ENCODE measurements at places on chromosomes 13 and 19. TPM values are rescaled to one million over a fixed set of nuclear protein-coding genes. Genes with fewer than 3 reads are reported as not detected.

- DNase-seq = peak; percentile 83
These were observed 42.6 kb downstream of the ZNF627 start for GRCh38 chr19:11639602-11640471.

GRCh38 chr19:13530720-13531119 is 24.4 kb upstream of the CACNA1A start:
- no peak for DNase-seq

DNA sequence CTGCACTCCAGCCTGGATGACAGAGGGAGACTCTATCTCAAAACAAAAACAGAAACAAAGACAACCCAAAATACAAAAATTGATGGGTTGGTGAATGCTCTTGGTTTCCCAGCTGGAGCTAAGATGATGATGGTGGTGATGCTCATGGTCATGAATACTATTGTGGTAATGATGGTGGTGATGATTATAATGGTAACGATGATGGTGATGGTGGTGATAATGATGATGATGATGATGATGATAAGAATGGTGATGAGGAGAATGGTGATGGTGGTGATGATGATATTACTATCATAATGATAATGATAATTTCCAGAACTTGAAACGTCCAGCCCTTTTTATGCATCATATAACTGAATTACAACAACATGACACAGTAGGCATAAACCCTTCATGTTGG is 40.1 kb downstream of the VAV1 start:
- no peak for DNase-seq

DNA sequence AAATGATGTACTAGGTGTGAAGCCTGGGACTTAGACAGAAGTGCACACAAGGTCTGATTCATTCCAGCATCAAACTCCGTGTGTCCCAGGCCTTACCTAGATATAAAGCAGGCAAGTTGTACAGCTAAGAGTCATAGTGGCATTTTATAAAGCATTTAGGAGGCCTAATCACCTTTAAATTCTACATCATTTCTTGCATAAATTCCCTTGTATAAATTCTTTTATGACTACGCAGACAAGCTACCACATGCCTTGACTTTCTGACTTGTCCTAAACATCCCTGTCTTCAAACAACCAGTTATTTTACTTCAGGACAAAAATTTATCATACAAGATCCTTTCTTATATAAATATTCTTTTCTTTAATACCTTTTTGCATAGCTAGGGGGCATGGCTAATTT is 22.5 kb downstream of the TMEM255B start:
- DNase-seq = no peak

GRCh38 chr19:14786421-14786851 is 8.1 kb upstream of the ADGRE2 start:
- no peak for DNase-seq

DNA sequence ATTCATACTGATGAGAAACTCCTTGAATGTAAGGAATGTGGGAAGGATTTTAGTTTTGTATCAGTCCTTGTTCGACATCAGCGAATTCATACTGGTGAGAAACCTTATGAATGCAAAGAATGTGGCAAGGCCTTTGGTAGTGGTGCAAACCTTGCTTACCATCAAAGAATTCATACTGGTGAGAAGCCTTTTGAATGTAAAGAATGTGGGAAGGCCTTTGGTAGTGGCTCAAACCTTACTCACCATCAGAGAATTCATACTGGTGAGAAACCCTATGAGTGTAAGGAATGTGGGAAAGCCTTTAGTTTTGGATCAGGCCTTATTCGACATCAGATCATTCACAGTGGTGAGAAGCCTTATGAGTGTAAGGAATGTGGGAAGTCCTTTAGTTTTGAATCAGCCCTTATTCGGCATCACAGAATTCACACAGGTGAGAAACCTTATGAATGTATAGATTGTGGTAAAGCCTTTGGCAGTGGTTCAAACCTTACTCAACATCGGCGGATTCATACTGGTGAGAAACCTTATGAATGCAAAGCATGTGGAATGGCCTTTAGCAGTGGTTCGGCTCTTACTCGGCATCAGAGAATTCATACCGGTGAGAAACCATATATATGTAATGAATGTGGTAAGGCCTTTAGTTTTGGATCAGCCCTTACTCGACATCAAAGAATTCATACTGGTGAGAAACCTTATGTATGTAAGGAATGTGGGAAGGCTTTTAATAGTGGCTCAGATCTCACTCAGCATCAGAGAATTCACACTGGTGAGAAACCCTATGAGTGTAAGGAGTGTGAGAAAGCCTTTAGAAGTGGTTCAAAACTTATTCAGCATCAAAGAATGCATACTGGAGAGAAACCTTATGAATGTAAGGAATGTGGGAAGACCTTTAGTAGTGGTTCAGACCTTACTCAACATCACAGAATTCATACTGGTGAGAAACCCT is 26.6 kb downstream of the ZNF345 start:
- no peak for DNase-seq

- DNase-seq = no peak
These were observed 9.5 kb upstream of the AMER2 start for GRCh38 chr13:25181597-25181996.

DNA sequence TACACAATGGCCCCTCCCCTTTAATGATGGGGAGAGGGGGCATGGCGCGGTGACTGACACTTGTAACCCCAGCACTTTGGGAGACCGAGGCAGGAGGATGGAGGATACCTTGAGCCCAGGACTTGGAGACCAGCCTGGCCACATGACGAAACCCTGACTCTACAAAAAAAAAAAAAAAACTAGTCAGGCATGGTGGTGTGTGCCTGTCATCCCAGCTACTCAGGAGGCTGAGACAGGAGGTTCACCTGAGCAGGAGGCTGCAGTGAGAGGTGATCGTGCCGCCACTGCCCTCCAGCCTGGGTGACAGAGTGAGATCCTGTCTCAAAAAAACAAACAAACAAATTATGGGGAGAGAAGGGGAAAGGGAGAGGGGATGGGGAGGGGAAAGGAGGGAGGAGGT is 13.8 kb upstream of the ZBTB7A start:
- DNase-seq = no peak

DNA sequence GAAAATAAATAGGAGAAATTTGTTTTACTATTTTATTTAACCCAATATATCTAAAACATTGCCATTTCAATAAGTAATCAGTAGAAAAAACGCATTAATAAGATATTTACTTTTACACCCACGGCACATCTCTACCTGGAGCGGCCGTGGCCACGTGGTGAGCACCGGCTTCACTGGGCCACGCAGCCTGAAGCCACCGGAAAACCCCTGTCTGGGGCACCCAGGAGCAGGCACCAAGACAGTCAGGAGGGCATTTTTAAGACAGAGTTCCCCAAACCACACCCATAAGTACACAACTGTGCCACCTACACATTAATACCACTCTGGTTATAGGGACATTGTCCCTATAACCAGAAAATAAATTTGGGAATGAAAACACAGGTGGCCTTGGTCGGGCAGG is 80.9 kb downstream of the SPACA7 start:
- no peak for DNase-seq

GRCh38 chr13:43732726-43733125 is 54.0 kb downstream of the ENOX1 start:
- no peak for DNase-seq

Gene BEST2
- 0.07 TPM for polyA plus RNA-seq

Gene MYH14
- 23.9 TPM for polyA plus RNA-seq

Gene APOE
- polyA plus RNA-seq = 295 TPM

Gene ZNF665
- 10.9 TPM for polyA plus RNA-seq
